NCI-H2081 treated with DMSO at 0.1 percent for 48 hours (cell line): ENCODE measurements at places on chromosomes 1 and 21.

- no peak for DNase-seq
Observed at GRCh38 chr1:158951956-158952355, 20.6 kb downstream of the PYHIN1 start.

- DNase-seq = no peak
Observed at GRCh38 chr1:83637009-83637408, 361.9 kb downstream of the TTLL7 start.

GRCh38 chr1:186897008-186897407 is 68.3 kb downstream of the PLA2G4A start:
- DNase-seq = no peak

GRCh38 chr1:40984531-40984930 is 5.0 kb downstream of the CTPS1 start:
- no peak for DNase-seq

- DNase-seq = no peak
Observed at GRCh38 chr1:215905493-215906115, 338.5 kb downstream of the KCTD3 start.

DNA sequence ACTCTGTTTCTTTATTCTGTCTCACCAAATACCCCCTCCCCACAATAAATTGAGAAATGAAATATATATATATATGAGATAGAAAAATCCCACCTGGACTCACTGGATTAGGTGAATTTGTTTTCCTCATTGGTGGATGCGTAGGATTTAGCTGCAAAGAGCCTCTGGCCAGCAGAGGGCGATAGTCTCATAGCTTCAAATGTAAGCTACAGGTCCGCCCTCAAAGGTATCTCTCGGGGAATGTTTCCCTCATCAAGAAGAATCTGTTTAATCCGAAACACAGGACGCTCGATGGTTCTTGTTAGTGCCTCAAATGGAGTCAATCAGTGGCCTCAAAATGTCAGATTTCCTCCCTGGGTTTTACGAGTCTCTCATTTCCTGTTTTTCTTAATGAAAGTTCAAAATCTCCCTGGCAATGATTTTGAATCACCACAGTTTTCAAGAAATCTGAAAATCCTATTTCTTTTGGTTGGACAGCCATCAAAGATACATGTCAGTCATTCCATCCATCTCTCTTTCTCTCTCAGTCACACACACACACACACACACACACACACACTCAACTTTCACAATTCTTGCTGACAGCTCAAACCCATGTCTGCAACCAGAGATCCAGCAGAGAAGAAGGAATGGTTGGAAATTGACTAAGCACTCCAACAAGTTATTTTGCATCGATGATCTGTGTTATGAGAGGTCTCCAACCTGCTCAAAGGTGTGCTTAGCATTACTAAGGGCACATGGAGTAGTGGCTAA is 13.9 kb upstream of the CAMK1G start:
- DNase-seq = peak; percentile 39

DNA sequence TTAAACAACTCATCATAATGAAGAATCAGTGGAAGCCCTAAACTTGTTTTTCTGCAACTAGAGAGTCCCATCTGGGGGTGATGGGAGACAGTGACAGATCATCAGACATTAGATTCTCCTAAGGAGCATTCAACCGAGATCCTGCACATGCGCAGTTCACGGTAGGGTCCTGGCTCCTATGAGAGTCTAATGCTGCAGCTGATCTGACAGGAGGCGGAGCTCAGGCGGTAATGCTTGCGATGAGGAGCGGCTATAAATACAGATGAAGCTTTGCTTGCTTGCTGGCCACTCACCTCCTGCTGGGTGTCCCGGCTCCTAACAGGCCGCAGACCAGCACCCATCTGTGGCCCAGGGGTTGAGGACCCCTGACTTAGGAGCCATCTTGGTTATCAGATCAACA is 247.2 kb downstream of the FMN2 start:
- no peak for DNase-seq

GRCh38 chr1:35929730-35930592 is 944 bp upstream of the AGO3 start:
- no peak for DNase-seq

DNA sequence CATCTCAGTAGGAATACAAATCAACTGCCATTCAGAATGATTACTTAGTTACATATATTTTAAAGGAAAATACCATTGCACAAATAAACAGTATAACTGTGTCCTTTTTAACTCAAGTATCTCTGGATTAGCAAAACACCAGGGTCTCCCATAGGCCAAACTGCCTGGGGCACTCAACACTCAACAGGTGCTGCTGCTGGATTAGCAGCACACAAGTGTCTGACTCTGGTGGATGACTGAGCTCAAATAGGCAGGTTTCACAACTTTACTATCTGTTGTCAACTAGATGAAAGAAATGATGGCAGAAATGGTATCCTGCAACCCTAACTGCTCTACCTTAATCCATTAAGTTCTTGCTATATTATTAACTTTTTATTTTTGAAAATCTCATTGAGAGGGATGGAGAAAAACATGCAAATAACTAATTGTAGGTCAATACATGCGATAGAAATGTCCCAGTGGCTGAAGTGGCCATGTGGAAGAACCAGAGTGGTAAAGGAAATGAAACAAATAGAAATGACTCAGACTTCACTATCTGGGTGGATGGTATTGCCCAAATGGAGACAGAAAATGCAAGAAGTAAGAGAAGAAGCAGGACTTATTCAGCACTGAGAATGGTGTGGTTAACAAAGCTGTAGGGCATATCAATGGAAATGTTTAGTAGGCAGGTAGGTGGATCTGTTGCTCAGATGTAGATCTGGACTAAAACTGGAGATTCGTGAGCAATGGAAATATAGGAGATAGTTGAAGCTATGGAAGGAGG is 90.8 kb upstream of the CCDC190 start:
- DNase-seq = no peak

GRCh38 chr1:241918879-241919278 is 38.7 kb upstream of the BECN2 start:
- no peak for DNase-seq

DNA sequence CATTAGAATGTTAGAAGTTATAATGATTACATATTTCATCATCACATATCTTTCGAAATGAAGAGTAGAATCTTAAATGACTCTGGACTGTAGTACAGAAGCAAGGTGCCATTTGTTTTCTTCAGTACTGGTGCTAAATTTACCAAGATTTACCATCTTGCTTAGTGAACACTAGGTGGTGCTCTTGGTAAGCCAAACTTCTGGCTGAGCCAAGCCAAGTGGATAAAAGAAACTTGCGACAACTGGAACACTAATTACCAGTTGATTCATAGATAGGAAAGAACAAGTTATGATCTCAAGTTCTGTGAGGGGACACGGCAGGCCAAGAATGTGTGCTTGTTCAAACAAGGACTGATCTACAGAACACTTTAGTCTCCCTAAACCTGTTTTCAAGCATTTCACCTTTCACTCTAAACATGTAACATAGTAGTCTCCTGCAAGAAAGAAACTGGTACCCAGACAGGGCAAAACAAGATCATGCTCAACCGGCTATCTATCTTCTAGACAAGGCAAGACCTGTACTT is 19.8 kb downstream of the SPRTN start:
- DNase-seq = peak; percentile 36

DNA sequence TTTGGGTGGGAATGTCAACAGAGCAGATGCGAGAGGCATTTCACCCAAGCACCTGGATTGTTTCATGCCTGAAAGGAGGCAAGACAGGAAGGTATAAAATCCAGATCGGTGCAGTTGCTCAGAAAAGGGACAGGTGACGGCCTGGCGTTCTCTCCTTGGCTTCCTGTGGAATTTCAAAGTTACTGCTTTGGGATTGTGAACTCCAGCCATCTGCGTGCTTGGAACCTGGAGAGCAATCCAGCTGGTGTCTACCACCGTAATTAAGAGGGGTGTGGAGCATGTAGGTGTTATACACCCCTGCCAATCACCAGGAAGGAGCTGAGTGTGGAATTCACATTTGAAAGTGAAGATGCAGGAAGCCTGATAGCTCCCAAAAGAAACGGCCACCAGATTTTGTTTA is 286.1 kb downstream of the KIF26B start:
- no peak for DNase-seq

GRCh38 chr1:44835738-44836675 is 7.0 kb downstream of the PTCH2 start:
- peak; percentile 64 for DNase-seq

GRCh38 chr1:220176540-220176939 is 82.6 kb downstream of the IARS2 start:
- no peak for DNase-seq

DNA sequence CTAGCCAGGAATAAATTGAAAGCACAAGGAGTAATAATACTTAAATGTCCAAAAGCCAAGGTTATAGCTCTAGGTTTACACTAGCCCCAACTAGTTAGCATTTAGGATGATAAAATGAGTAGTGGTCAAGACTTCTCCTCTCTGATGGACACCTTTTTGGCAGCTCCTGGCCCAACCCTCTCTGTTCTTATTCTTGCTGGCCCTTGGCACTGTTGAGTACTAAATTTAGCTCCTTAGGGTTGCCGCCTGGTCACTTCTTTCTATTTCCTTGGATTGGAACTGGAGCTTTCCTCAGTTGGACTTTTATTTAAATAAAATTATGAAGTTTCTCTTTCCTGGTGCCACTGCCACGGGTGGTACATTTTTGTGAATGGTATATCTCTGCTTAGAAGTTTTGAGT is 28.3 kb downstream of the ARID1A start:
- no peak for DNase-seq

DNA sequence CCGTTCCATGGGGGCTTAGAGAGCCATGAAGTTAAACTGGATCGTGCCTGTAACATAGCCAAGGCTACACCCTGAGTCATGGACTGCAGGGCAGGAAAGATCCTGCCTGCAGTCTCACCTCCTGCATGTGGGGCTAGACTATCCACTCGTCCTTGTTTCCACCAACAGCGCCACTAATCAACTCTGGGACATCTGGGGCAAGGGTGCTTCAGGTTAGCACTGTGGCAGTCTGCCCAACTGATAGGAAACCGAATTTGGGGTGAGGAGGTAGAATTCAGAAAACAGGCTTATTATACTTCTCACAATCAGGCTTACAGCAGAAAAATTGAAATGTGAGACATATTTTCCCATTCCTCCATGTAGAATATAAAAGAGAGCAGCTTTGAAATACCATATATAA is 85.2 kb upstream of the ADAM30 start:
- no peak for DNase-seq

- no peak for DNase-seq
Observed at GRCh38 chr1:10326251-10326650, 72.6 kb upstream of the PGD start.

DNA sequence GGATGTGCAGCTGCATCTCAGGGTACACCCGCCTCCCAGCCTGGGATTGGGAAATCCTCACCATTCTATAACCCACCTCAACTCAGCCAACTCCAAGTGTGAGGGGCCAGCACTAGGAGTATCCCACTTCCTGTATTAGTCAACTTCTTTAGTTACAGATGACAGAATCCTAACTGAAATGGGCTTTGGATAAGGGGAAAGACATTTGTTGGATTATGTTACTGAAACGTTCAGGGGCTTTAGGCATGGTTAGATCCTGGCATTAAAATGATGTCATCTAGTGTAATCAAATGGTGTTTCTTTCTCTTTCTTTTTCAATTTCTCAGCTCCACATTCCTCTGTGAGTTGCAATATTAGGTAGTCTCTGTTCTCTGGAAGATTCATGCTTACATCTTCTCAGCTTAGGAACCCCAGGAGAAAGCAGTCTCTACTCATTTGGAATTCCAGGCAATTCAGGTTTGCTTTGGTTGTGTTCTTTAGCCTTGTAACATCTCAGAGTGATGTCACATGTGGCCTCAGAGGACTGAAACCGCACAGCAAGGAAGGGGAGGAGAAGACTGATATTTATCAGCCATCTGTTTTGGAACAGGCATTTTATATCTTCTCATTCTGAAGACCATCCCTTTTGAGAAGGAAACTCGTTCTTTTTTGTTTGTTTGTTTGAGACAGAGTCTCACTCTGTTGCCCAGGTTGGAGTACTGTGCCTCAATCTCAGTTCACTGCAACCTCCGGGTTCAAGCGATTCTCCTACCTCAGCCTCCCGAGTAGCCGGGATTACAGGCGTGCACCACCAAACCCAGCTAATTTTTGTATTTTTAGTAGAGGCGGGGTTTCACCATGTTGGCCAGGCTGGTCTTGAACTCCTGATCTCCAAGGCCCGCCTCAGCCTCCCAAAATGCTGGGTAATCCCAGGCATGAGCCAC is 18.9 kb upstream of the TMEM54 start:
- no peak for DNase-seq

DNA sequence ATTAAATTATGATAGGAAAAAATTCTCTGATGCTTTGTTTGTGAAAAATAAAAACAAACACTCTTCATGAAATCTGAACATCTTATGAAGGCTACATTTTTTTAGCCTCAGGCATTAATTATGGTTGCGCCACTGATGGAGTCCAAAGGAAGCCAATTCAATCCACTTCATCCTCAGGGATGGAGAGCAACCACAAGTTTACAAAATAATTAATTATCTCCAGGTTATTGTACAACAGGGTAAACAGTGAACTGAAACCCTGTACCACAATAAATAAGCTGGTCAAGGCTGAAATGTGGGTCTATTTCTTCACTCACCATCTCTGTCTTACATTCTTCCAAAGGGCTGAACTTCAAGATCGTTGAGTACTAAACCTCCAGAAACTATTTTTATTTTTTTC is 49.2 kb downstream of the MRPL39 start:
- no peak for DNase-seq

DNA sequence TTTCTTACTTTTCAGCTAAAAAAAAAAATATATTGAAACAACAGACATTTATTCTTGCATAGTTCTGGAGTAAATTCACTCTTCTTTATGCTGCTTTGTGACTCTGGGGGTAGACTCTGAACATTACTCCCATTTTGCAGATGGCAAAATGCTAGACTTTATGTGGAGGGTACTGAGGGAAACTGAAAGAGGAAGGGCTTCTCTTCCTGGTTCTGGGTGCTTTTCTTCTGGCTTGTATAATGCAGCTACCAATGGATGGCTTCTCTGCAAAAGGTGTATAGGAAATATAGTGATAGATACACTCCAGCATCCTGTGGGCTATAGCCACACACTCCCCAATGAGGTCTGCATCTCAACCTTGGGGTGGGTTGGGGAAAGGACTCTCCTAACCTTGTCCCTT is 19.7 kb upstream of the ZBTB40 start:
- no peak for DNase-seq

DNA sequence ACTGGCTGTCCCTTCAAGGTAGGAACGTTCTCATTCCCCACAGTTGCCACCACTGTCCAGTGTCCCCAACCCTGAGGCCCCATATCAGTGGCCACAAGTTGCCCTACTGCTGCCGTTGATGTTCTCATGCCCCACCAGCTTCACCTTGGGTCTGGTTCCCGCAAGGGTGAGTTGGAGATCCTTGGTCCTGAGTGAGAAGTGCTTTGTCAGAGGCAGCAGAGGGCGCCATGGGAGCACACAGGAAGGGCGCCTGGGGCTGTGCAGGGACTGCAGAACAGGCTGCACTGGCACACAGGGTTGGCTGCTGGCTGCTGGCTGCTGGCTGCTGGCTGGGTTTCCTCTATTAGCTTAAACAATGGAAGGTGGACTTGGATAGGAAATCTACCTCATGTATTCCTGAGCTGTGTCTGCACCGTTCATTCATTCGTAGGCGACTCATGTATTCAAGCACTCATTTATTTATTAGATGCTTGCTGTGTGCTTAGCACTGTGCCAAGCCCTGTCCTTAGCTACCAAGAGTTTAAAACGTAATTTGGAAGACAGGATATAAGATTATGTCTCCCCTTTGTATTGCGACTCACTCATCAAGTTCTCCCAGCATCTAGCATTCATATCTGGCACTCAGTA is 2.1 kb upstream of the S100A9 start:
- DNase-seq = peak; percentile 22

GRCh38 chr1:67342076-67342890 is 34.6 kb downstream of the IL12RB2 start:
- no peak for DNase-seq

- no peak for DNase-seq
Observed at GRCh38 chr1:192967211-192967877, 91.8 kb downstream of the UCHL5 start.

- DNase-seq = no peak
Observed at GRCh38 chr1:3915551-3916121, 15.6 kb upstream of the C1orf174 start.
